ENCODE measurements at places on chromosomes 6 and 20. TPM values are rescaled to one million over a fixed set of nuclear protein-coding genes. Genes with fewer than 3 reads are reported as not detected.

EDN1 gene
- total RNA-seq = 0.28 TPM

DEFB132 gene
- total RNA-seq = not detected

CTAGE9 gene
- total RNA-seq = not detected

RAMACL gene
- total RNA-seq = 0.30 TPM

HLA-G gene
- total RNA-seq = 0.28 TPM

DNA sequence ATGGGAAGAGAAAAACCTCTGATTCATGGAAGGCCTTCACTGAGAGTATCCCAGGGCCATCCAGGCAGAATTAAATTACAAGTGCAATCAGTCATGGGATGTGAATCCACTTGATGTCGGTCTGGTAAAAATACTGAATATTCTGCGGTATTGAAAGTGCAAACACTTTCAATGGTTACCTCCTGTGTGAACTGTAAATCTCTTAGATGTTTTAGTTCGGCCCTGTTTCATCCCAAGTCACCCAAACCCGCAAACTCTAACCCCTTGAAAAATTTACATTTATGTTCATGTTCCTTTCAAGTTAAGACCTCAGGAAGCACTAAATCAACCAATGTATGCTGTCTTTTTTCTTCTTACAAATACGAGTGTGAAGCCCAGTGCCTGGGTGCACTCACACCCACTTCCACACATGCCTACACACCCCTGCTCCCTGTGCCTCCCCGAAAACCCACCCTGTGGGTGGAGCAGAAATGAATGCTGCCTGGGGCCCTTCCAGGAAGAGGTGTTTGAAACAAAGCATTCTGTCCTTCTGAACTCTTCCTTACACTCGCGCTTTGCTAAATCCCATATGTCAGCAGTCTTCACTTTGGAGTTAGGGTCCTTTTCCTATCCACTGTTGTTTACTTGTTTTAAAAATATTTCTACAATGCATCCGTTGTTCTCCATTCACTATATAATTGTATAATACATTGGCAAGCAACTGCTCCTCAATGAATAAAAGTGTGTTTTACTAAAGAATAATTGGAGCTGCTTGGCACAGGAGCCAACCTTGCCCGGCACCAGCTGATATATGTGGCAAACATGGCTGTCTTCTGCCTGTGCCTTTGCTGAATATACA lies 62.7 kb downstream of the FYN start:
- no peaks in the 10 kb centered on the region for H3K36me3 ChIP-seq
- no peaks in the 10 kb centered on the region for H3K27me3 ChIP-seq
- H3K4me1 ChIP-seq = peaks cover 97% of the 10 kb centered on the region
- peak overlapping the region; percentile 29 for H3K27ac ChIP-seq
- DNase-seq = no peak

- no peak overlapping the region for H3K4me3 ChIP-seq
- H3K36me3 ChIP-seq = peaks cover 75% of the 10 kb centered on the region
- H3K27ac ChIP-seq = no peak overlapping the region
- H3K4me1 ChIP-seq = no peaks in the 10 kb centered on the region
Observed at GRCh38 chr20:48697845-48698491, 129.8 kb downstream of the PREX1 start.

DNA sequence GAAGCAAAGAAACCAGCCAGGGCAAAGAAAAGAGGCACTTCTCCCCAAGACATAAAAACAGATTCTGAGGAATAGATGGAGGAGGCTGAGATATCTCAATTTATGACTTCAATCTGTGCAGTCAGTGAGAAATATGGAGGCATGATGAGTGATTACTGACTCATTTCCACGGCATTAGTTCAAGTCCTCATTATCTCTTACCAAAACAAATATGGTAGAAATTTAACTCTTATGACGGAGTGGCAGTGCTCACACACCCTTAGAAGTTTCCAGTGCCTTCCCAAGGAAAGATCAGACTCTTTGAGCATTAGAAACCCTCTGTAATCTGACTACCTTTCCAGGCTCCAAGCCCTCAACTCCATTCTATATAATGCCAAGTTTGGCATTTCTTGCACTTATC lies 364.1 kb downstream of the ARHGAP18 start:
- no peak overlapping the region for H3K4me3 ChIP-seq
- no peaks in the 10 kb centered on the region for H3K36me3 ChIP-seq
- H3K27ac ChIP-seq = no peak overlapping the region
- no peak for DNase-seq
- H3K4me1 ChIP-seq = no peaks in the 10 kb centered on the region

DNA sequence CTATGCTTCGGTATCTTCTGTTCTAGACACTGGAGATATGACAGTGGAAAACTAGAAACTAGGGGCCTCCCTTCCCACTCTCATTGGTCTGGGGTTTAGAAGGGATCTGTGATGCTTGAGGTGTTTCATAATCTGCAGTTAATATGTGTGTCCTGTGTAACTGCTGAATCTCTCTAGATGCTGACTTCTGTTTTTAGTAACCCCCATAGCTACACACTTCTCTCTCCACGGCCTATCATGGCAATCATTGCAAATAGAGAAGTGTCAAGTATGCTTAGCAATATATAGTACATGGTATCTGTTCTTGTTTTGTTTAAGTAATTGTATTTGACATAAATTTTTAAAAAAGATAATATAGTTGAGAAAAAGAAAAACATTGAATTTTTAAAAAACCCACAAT lies 394.6 kb upstream of the MMS22L start:
- H3K27ac ChIP-seq = no peak overlapping the region
- no peaks in the 10 kb centered on the region for H3K27me3 ChIP-seq
- H3K36me3 ChIP-seq = no peaks in the 10 kb centered on the region
- DNase-seq = no peak
- no peaks in the 10 kb centered on the region for H3K4me1 ChIP-seq

DNA sequence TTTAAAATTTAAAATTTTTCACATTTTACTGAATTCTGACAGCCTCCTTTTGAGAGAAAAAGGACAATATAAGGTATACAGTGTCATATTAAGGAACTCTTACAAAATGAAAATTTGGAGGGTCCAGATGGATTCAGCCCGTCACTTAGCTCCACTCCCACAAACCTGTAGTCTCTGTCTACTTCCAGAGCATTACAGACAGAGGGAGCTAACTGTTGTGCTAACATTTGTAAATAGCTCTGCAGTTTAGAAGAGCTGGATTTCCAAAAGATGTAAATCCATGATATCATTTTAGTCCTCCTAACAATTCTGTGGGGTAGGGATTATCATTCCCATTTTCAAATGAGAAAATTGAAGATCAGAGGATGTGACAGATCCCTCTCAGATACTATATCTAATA lies 16.1 kb upstream of the SERINC3 start:
- DNase-seq = no peak
- H3K36me3 ChIP-seq = no peaks in the 10 kb centered on the region
- no peak overlapping the region for H3K27ac ChIP-seq
- no peaks in the 10 kb centered on the region for H3K27me3 ChIP-seq
- peaks cover 12% of the 10 kb centered on the region for H3K4me1 ChIP-seq
- H3K4me3 ChIP-seq = no peak overlapping the region

- H3K27ac ChIP-seq = no peak overlapping the region
- H3K27me3 ChIP-seq = no peaks in the 10 kb centered on the region
- no peak for DNase-seq
- no peaks in the 10 kb centered on the region for H3K4me1 ChIP-seq
Observed at GRCh38 chr20:6660441-6660840, 107.0 kb upstream of the BMP2 start.

DNA sequence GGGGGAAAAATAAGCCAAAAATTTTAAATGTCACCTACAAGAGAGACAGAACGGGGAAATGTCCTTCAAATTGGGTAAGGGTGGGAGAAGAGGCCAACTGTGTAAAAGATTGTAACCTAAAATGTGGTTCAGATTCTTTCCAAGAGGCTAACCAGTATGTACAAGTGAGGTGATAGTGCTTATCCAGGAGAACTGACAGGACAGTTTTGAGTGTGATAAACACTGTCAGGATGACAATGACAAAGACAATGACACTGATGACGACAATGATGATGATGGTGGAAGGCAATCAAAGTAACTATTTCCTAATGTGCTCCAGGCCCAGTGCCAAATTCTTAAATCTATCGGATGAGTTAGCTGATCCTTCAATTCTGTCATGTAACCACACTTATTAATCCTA lies 57.3 kb downstream of the TASP1 start:
- no peaks in the 10 kb centered on the region for H3K36me3 ChIP-seq
- H3K27me3 ChIP-seq = no peaks in the 10 kb centered on the region
- H3K4me3 ChIP-seq = no peak overlapping the region
- H3K27ac ChIP-seq = no peak overlapping the region

DNA sequence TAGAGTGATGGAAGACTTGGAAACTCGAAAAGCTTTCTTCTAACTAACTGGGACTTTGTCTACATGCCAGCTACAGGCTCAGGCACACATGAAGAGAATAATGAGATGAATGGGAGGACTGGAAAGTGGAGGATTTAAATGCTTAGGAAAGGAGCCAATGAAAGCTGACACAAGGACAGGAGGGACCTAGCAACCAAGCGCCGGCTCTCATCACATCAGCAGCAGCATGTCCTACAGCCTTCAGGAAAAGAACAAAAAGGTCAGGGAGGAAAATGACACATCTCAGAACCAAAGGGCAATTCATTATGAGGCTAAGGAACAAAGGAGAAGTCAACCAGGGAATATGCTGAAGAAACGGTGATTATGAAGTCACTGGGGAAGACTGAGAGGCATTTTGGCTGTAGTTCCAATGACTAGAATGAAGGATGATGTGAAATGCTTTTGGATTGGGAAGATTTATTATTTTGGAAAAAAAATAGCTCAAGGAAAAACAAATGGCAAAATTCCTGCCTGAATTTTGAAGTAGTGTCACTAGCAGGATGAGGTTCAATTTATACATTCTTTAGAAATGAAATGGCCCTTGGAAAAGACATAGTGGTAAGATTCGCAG lies 5.7 kb downstream of the BACH2 start:
- H3K27ac ChIP-seq = no peak overlapping the region
- no peaks in the 10 kb centered on the region for H3K36me3 ChIP-seq
- H3K4me1 ChIP-seq = peaks cover 53% of the 10 kb centered on the region
- no peaks in the 10 kb centered on the region for H3K27me3 ChIP-seq

- no peaks in the 10 kb centered on the region for H3K36me3 ChIP-seq
- no peaks in the 10 kb centered on the region for H3K4me1 ChIP-seq
- no peak for DNase-seq
- no peak overlapping the region for H3K27ac ChIP-seq
- no peaks in the 10 kb centered on the region for H3K27me3 ChIP-seq
Observed at GRCh38 chr20:37821696-37822095, 81.2 kb upstream of the VSTM2L start.

GRCh38 chr6:141658696-141659095 lies 474.0 kb upstream of the GJE1 start:
- no peak for DNase-seq
- H3K27ac ChIP-seq = no peak overlapping the region
- no peaks in the 10 kb centered on the region for H3K4me1 ChIP-seq
- no peaks in the 10 kb centered on the region for H3K36me3 ChIP-seq
- H3K4me3 ChIP-seq = no peak overlapping the region

DNA sequence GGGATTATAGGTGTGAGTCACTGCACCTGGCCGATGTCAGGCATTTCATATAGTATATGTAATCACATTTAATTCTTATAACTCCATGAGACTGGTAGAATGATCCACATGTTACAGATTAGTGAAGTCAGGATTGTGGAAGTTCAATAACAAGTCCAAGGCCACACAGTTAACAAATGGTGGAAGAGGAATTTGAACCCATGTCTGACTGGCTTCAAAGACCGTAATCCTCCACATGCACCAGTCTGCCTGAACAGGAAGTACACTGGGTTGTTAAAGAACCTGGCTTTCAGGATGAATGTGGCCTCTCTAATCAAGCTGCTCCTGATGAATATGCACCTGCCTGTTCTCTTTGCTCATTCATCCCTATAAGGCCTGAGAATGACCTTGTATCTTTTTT lies 122.0 kb upstream of the HDAC2 start:
- H3K4me3 ChIP-seq = no peak overlapping the region
- H3K36me3 ChIP-seq = no peaks in the 10 kb centered on the region
- no peak for DNase-seq
- no peaks in the 10 kb centered on the region for H3K4me1 ChIP-seq
- H3K27ac ChIP-seq = no peak overlapping the region
- no peaks in the 10 kb centered on the region for H3K27me3 ChIP-seq

DNA sequence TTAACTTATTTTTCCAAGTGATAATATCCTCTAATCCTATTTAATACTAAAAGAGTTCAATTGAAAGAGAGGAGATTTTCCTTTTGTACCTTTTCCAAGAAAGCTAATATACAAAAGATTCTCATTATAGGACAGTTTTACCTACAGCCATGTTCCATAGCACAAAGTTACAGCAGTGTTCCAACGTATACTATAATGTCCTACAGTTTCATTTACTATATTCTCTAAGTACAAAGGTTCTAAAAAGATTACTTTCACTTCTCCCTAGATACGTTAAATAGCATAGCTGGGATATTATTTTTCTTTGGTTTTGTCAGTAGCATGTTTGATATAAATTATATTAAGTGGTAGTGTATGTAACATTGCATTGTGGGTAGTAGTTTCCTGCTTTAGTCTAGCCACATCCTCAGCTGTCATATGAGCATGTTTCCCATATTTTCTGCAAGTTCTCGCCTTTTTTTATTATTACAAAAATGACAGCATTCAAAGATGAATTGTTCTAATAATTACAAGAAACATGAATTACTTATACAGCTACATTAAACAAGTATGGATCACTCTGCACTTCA lies 4.4 kb upstream of the RUNX2 start:
- H3K27ac ChIP-seq = no peak overlapping the region
- peak; percentile 21 for DNase-seq
- no peak overlapping the region for H3K4me3 ChIP-seq
- H3K4me1 ChIP-seq = peaks cover 24% of the 10 kb centered on the region

- no peaks in the 10 kb centered on the region for H3K27me3 ChIP-seq
- H3K27ac ChIP-seq = no peak overlapping the region
- H3K36me3 ChIP-seq = no peaks in the 10 kb centered on the region
Observed at GRCh38 chr6:156866220-156867015, 89.2 kb downstream of the ARID1B start.

- H3K27ac ChIP-seq = no peak overlapping the region
- DNase-seq = no peak
- no peaks in the 10 kb centered on the region for H3K36me3 ChIP-seq
- H3K27me3 ChIP-seq = no peaks in the 10 kb centered on the region
- no peak overlapping the region for H3K4me3 ChIP-seq
Observed at GRCh38 chr6:142648036-142648451, 296.9 kb downstream of the HIVEP2 start.

DNA sequence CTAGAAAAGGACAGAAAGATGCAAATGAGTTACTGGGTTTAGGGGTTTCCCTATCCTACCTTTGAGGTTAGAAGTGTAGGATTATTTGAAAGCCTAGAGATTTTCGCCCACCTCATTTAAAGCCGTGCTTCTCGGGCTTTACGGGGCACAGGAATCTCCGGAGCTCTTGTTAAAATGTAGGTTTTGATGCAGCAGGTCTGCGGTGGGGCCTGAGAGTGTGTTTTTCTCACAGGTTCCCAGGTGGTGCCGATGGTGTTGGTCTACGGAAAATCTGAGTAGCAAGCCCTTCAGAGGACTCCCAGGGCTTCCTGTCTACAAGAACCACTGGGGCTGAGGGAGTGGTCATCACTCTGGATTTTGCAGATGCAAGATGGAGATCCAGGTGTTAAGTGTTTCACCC lies 47.5 kb downstream of the TRAM2 start:
- no peaks in the 10 kb centered on the region for H3K36me3 ChIP-seq
- H3K27ac ChIP-seq = no peak overlapping the region
- no peak overlapping the region for H3K4me3 ChIP-seq
- no peaks in the 10 kb centered on the region for H3K27me3 ChIP-seq
